ENCODE measurements at places on chromosomes 11 and 22.
A peak's percentile ranks its signal among the peaks of the same experiment; 100 is the strongest.

DNA sequence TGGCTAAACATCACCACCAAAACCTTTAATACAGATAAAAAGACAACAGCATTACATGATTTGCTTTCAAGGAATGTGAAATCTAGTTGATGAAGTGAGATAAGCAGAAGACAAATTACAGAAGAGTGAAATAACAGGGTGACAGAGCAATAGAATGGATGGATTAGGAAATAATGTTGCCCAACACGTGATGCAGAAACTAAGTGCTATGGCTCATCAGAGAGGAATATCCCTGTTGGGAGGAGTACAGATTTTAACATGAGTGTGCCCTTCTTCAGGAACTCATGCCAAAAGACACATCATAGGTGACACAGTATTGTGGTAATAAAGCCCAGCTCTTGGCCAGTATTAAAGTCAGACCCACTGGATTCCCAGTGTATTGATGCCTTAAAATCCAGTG is 176.6 kb upstream of the RAG2 start:
- DNase-seq: no peak

DNA sequence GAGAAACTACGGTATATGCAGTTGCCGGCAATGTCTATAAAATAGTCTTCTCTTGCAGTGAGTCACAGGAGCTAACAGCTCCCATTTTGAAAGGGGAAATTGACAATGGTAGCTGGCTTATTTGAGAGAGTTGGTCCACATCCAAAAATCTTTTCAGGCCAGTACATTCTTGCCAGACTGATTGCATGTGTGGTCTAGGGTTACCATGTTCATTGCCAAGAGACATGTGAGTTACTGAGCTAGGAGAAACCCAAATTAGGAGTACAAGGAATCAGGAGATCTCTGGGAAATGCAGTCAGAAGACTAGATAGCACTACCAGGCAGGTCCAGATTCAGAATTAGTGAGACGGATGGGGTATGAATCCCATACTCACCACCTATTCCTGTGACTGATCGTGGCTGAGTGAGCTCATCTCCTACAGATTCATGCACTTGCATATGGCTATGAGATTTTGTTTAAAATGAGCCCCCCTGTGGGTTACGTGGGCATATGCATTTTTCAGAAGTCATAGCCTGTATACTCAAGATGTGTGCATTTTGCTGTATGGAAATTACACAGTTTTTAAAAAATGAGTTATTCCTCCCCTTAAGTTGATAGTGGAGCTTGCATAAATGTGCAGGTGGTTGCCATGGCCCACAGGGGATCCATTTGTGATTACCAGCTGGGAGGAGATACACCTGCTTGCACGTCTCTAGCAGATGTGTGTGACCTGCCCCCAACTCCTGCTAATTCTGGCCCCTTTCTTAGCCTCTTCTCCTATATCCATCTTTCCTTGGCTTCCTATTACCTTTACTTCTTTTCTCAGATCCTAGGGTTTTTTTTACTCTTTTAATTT is 102.7 kb downstream of the COMMD9 start:
- DNase-seq: no peak

DNA sequence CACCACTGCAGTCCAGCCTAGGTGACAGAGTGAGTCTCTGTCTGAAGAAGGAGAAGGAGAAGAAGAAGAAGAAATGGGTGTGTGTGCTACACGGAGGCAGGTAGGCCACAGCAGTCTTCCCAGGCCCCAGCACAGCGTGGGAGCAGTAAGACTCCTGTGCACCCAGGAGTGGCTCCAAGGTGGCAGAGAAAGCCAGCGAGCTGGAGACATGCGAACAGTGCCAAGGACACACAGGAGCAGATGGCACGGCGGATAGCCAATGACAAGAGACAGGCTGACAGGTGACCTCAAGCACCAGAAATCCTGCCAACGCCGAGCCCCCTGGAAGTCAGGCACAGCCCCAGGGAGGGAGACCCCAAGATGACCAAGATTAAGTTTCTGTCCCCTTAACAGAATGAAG is 9.0 kb upstream of the SCGB1A1 start:
- no peak for DNase-seq

DNA sequence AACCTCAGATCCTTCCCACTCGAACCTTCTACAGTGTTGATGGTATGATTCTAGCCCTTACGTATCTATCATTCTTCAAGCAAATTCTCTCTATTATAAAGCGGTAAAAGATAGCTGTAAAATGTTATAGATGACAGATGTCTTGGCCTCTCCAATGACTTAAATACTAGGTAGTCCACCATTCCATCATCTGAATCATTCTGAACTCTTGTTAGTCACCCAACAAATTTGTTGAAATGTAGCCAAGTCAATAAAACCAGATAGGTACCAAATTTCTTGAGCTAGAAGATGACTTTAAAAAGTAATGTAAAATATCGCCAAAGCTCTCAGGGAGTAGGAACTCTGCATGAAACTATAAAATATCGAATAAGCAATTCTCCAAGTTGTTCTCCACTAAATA is 32.6 kb upstream of the PICALM start:
- no peak for DNase-seq

- DNase-seq: no peak
These were observed 18.3 kb downstream of the AMOTL1 start for GRCh38 chr11:94786264-94787126.

DNA sequence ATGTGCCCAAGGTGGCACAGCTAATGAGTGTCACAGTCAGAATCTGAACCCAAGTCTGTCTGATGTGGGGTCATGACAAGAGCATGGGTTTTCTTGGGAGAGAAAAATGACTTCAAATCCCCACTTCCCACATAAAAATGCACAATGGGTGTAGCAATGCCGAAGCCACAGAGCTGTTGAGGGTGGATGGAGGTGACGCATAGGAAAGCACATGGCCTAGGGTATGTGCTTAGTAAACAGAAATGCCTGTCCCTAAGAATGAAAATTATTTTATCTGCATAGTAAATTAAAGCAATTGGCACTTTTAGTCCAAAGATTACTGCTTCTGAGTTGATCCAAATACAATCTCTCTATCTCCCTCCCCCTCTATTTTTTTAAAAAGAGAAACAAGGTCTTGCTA is 10.9 kb downstream of the MICAL3 start:
- DNase-seq: no peak

GRCh38 chr11:17544181-17544622 is at the start of gene USH1C:
USH1C (minus strand) TSS chr11:17544416; CDS start chr11:17544307, 109 bp downstream.
- DNase-seq: peak; percentile 15

DNA sequence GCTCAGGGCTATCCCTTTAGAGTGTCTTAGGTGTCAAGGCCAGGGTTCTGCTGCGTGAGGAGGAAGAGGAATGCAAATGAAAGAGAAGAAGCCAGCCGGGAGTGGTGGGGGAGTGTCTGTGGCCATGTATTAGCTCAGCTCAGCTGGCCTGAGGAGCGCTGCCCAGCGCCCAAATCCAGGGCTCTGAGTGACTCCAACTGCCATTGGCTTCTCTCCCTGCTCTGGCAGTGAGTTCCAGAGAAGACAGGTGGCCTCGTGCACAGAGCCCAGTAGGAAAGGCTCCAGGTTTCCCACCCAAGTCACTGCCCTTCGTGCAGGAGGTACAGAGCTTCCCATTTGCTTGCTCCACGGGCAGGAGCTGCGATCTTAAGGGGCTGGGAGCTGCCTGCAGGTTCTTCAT is 302.0 kb downstream of the KIRREL3 start:
- no peak for DNase-seq

- DNase-seq: peak; percentile 55
These were observed 525 bp downstream of the BIK start for GRCh38 chr22:43110927-43111623.
